ENCODE measurements at places on chromosomes 12 and 14. TPM values are rescaled to one million over a fixed set of nuclear protein-coding genes. Genes with fewer than 3 reads are reported as not detected.

Gene TUBA1C
- 1,698 TPM for total RNA-seq

Gene CYP27B1
- total RNA-seq, result 1.7 TPM

Gene PLA2G1B
- total RNA-seq, result not detected

Gene LPAR5
- total RNA-seq, result 0.62 TPM

Gene GDF3
- total RNA-seq, result not detected

Gene APOLD1
- total RNA-seq, result 0.17 TPM

Gene PLEKHG7
- not detected for total RNA-seq

Measured in A549 treated with GW870086 at 1 μM for 4 hours (cell line).